A549 (cell line): ENCODE measurements at places on chromosomes 16 and 17. TPM values are rescaled to one million over a fixed set of nuclear protein-coding genes. Genes with fewer than 3 reads are reported as not detected.
A peak's percentile ranks its signal among the peaks of the same experiment; 100 is the strongest.

DNA sequence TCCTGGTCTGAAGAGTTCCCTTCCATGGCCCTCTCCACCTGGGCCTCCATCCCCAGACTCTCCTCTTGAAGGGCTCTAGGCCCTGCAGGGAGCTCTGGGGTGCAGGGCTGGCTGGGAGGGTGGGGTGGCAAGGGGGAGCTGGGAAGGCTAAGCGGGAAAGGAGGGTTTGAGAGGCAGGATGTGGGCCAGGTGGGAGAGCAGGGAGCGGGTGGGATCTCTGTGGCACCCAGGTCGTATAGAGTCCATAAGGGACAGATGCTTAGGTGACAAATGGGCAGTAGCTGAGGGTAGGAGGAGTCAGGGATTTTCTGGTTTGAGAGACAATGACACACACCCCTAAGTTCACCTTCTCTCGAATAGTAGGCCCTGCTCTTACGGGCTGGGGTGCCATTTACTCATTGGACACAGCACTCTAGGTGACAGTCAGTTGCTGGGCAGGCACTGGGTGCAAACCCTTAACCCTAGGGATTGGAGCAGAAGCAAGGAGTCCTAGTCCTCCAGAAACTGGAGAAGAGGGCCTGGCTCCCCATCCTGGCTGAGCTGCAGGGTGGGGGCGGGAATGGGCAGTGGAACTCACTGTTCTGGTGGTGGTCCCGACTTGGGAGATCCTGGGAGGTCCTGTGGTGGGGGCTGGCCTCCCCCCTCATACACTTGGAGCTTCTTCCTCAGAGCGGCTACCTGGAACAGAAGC, 15.3 kb downstream of the KIF18B start:
- no peak for DNase-seq

DNA sequence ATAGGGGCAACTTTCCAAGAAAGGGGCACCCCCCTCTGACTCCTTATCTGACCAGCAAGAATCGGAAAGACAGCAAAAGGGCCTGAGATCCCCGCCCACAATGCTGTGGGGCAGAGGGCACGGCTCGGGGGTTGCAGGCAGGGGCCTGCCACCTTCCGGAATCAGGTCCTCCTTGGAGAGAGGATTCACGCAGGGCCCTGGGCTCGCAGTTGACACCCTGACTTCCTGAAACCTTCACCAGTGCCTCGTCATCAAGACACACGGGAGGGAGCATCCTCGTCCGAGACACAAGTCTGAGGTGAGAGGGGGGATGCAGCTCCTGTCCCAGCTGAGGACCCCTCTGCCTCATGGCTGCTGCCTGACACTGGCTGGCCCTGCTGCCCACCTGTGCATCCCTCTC, 81.2 kb downstream of the LMF1 start:
- DNase-seq, result no peak

DNA sequence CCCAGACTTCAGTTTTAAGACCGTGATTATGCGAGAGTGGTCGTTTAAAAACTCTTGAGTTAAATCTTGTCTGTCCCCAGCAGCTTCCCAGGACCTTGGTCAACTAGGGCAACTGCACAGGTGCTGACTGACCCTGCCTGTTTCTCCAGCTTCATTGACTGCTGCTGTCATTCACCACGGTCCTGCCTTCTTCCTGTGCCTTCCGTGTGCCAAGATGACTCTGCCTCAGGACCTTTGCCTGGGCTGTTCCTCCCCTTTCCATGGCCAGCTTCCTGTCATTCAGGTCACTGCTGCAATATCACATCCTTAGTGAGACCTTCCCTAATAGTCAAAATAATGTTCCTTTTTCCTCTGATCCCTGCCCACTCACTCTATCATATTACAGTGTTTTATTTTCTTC, 3.9 kb downstream of the KIAA0513 start:
- DNase-seq, result no peak

DNA sequence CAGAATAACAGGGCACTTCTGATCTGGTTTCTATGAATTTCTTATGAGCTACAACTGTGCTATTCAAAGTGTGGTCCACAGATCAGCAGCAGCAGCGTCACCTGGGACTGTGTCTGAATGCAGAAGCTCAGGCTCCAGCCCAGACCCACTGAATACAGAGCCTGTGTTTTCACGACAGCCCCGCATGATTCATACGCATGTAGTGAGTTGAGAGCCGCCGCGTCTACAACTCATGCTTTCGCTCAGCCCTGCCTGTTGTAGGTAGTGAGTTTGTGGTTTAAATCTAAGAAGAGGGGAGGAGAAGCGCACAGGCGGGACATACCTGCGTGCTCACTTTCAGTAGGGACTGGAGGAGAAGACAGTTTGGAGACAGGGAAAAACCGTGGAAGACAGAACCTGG, 28.5 kb upstream of the ELAC2 start:
- DNase-seq, result no peak

GRCh38 chr16:24188751-24189318, 67.3 kb upstream of the CACNG3 start:
- DNase-seq, result no peak

DNA sequence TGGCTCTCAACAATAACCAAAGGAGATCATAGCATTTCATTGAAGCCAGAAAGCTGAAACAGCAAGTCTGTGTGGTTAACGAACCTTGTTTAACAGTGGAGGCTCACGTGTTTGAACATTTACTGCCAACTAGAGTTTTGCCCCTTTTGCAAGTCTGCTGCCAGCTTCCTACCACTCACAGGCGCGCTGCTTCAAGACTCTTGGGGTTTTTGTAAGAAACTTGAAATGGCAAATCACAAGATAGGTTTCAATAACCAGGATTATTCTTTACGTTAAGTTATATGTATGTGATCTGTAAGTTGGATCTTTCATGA, 1.2 kb downstream of the SNTB2 start:
- DNase-seq, result peak; percentile 26

- no peak for DNase-seq
Observed at GRCh38 chr17:17511293-17511741, 15.1 kb upstream of the RASD1 start.

GRCh38 chr16:67673712-67674580, 7.3 kb downstream of the C16orf86 start:
- DNase-seq, result no peak

- no peak for DNase-seq
Observed at GRCh38 chr17:43353393-43353792, 45.4 kb upstream of the ARL4D start.

DNA sequence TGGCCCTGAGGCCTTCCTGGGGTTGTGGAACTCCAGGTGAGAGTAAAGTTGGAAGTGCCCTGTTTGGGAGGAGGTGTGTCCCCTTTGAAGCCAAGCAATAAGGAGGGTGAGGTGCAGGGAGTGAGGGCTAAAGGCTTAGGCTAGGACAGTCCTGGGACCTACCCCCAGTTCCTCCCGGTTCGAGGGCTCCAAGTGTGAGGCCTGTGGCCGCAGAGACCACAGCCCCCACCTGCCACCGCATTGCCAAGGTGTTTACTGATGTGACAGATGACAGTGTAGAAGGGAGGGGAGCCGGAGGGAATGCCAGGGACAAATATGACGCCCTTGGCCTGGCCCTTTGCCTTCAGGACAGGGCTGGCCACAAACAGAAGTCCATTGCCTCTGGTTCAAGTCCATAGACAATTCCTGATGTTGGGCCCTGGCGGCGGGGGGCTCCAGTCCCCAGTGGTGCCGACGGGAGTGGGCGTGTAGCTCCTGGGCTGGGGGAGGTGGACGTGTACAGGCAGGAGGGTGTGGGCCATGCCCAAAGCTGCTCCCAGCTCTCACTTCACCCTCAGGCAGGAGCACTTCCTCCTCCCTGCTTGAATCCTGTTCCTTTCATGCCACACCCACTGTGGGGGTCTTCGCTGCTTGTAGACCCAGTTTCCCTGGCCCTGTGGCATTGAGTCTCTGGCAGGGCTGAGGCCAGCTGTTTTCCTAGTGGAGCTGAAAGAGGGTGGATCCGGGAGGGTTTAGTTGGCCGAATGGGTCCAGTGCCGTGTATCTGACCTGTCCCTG, 3.2 kb downstream of the ADORA2B start:
- no peak for DNase-seq

GRCh38 chr16:12339686-12340085, 363.2 kb downstream of the SNX29 start:
- no peak for DNase-seq

GRCh38 chr17:80358861-80359260, 56.1 kb upstream of the ENDOV start:
- no peak for DNase-seq

- DNase-seq, result no peak
Observed at GRCh38 chr17:50424996-50425681, 879 bp upstream of the ACSF2 start.

DNA sequence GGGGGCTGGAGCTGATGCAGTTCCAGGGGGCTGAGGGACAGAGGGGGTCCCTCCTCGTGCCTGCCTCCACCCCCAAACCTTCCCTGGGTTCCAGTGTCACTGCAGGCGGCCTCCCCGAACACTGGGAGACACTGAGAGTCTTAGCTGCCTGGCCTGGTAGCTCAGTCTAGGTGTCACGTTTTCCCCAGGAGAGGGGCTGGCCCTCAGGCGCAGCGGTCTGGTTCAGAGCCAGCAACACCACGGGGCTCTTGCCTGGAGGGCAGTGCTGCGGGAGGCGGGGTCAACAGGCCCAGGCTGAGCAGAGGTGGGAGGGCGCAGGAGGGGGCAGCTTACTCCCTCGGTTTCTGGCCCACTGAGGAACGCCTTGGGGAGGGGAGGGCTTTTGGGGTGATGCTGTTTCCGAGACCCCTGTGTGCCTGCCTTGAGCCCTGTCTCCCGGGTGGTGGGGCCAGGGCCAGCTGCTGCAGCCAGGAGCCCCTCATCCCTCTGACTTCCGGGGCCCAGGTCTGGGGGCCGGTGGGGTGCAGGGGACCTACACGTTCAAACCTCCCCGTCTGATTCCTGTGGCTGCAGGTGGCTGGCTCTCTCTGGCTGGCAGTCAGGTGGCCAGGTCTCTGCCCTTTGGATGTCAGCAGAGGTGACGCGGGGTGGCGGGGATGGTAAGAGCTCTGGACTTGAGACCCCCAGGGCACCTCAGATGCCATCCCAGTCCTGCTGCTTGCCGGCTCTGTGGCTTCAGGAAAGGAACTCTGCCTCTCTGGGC, 89.3 kb upstream of the GSE1 start:
- DNase-seq, result no peak

DNA sequence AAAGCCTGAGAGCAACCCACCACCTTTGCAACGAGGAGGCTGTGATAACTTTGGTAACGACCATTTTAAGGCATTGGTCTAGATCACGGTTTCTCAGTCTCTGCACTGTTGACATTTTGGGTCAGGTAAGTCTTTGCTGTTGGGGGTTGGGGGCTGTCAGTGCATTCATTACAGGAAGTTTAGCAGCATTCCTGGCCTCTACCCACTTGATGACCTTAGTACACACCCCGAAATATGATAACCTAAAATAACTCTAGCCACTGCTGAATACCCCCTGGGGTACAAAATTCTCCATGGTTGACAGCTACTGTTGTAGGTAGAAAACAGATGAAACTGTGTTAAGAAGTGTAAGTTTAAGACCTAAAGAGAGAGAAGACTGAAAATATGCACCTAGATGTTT, 36.3 kb downstream of the ADAMTS18 start:
- no peak for DNase-seq

DNA sequence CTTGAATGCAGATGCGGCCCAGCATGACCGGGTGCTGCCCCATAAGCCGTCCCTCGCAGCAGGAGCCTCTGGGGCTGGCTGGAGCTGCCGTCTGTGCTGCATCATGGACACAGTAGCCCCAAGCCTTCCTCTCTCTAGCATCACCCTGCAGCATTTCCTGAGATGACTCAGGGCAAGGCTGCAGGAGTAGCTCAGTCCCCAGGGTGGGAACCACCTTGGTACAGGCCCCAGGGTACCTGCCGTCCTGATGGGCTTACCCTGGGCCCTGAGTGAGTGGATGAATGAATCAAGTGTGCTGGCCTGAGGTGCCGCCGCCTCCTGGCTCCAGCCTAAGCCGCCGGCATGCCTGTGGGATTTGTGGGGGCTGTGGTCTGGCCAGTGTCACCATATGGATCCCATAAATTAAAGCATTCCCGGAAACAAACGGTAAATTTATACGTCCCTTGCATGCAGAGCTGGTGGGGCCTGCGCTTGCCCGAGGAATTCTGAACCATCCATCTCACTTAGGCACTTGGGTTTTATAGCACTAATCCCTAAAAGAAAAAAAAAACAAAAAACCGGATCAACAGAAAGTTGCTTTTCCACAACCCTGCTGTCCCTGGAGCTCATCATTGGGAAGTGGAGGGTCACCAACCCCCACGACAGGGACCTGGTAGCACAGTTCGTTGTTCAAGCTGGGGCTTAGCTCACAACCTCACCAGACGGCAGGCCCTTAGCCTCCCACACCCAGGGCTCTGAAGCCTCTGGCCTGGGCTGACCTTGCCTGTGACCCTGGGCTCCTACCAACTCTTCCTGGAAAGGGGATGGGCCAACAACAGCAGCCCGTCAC, 242.6 kb upstream of the CIBAR2 start:
- no peak for DNase-seq

- DNase-seq, result no peak
Observed at GRCh38 chr16:86899151-86899550, 320.8 kb downstream of the FOXL1 start.

DNA sequence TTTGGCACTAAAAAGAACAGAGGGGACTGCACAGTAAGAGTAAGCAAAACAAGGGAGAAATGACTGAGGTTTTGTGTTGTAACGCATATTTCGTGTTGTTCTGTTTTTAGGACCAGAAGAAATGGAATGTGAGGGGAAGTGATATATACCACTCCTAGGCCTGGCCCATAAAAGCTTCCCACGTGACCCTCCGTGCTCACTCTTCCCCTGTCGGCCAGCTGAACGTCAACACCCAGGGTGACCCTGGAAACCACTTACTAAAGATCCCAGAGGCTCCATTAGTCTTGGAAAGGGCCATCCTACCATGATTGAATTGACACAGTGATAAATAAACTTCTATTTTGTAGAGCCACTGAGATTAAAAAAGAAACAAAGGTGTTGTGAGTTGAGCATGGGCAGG, 79.8 kb downstream of the HELZ start:
- no peak for DNase-seq

DNA sequence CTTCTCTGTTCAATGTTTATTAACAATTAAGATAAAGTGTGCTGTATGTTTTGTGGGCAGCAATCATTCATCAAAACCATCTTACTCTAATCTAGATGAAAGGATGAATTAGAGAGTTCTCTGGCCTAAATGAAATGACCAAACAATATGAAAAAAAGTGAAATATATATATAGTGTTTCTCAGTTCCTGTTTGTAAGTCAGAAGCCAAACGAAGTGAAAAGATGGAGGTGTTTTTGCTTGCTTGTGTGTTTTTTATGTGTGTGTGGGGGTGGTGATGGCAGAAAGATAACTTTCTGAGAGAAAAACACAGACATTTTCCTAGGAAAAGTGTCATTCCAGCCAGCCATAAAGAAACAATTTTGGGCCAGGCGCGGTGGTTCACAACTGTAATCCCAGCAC, 138.6 kb downstream of the CDH8 start:
- no peak for DNase-seq

The IL21R gene
- 0.04 TPM in 3 replicates for polyA plus RNA-seq

The NACA2 gene
- 0.39 to 0.70 TPM (median 0.40 TPM) in 3 replicates for polyA plus RNA-seq

The SRCIN1 gene
- 2.1 to 3.4 TPM (median 2.6 TPM) in 3 replicates for polyA plus RNA-seq

The KREMEN2 gene
- polyA plus RNA-seq, result 1.4 to 1.6 TPM (median 1.5 TPM) in 3 replicates

The TMC8 gene
- 0.16 to 0.32 TPM (median 0.26 TPM) in 3 replicates for polyA plus RNA-seq

The AOC2 gene
- 1.7 to 1.9 TPM (median 1.8 TPM) in 3 replicates for polyA plus RNA-seq

The TP53TG3 gene
- polyA plus RNA-seq, result 0.87 to 1.0 TPM (median 0.96 TPM) in 3 replicates

The XAF1 gene
- not detected in 3 replicates for polyA plus RNA-seq

The ACSM2A gene
- not detected in 3 replicates for polyA plus RNA-seq

The DDX28 gene
- polyA plus RNA-seq, result 13.8 to 14.9 TPM (median 14.6 TPM) in 3 replicates

The PTX4 gene
- polyA plus RNA-seq, result 0.07 TPM in 2 of 3 replicates, not detected in the other

The PRSS33 gene
- 0.04 to 0.05 TPM in 2 of 3 replicates, not detected in the other for polyA plus RNA-seq

The NPIPB9 gene
- 1.7 to 2.5 TPM (median 2.1 TPM) in 3 replicates for polyA plus RNA-seq

The MYOCD gene
- 7.1 to 14.2 TPM (median 12.5 TPM) in 3 replicates for polyA plus RNA-seq
